Heart left ventricle (tissue), 16 donors: ENCODE measurements at places on chromosomes 12 and 14. TPM values are rescaled to one million over a fixed set of nuclear protein-coding genes. Genes with fewer than 3 reads are reported as not detected.
A peak's percentile ranks its signal among the peaks of the same experiment; 100 is the strongest.

Gene BLOC1S1
- 187 TPM for polyA plus RNA-seq

Gene GLIPR1L1
- not detected for polyA plus RNA-seq

Gene ADCY6
- 87.7 TPM for polyA plus RNA-seq

Gene PLD4
- not detected for polyA plus RNA-seq

Gene AQP2
- polyA plus RNA-seq: not detected

GRCh38 chr12:57011438-57012424 lies 4.6 kb downstream of the TAC3 start:
- DNase-seq: no peak

DNA sequence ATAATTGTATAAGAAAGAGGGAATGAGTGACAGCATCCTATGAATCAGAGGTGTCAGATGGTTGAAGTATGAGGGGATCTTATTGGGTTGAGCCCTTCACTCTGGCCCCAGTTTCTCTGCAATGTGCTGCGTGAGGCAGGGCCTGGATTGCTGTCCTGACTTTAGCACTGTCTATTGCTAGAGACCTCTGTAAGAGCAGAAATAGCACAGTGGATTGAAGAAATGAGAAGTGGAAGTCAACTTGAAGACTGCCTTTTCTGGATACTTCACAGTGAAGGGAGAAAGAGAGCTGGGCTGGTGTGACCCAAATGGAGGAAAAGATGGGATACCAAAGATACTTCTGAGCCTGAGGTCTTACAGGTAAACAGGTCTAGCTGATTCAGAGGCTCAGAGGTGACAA lies 5.8 kb downstream of the ASCL4 start:
- no peak for DNase-seq

DNA sequence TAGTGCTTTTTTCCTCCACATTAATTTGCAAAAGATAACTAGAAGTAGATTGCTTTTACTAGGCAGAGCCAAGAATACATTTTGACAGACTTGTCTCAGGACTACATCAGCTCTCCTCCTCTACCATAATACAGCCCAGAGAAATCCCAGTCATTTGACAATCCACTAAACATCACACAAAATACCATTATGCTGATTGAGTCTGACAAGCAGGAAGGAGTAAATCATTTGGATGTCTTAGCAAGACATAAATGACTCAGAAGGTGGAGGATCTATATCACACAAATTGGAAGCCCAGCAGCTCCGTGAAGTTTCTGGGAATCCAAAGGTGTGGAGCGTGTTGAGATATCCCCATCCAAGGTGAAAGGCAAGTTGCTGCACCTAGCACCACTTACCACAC lies 75.4 kb upstream of the FKBP4 start:
- DNase-seq: no peak

DNA sequence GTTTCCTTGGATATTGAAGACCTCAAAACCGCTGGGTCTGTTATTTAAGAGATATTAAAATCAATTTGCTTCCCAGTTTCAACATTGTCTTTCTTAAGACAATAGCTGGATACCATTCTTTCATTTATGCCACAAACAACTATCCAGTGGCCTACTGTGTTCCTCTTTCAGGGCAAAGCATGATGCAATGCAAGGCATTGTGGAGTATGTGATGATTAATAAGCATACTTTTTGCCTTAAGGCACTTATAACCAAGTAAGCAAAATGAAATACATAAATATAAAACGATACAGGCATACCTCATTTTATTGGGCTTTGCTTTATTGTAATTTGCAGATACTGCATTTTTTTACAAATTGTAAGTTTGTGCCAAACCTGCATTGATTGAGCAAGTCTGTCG lies 45.5 kb downstream of the SCN8A start:
- no peak for DNase-seq

DNA sequence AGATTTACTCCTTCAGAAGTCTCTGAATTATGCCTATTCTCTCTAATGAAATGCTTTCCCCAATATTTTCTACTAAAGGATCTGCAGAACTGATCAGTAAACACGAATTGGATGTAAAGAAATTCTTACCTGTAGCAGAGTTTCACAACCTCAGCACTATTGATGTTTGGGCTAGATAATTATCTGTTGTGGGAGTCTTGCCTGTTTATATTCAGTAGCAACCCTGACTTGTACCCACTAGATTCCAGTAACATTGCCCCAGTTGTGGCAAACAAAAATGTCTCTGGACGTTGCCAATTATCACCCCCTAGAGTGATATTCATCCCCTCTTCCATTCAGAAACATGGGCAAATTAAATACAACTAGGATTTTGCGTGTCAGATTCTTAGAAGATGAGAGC lies 156.8 kb upstream of the TMTC2 start:
- DNase-seq: no peak

DNA sequence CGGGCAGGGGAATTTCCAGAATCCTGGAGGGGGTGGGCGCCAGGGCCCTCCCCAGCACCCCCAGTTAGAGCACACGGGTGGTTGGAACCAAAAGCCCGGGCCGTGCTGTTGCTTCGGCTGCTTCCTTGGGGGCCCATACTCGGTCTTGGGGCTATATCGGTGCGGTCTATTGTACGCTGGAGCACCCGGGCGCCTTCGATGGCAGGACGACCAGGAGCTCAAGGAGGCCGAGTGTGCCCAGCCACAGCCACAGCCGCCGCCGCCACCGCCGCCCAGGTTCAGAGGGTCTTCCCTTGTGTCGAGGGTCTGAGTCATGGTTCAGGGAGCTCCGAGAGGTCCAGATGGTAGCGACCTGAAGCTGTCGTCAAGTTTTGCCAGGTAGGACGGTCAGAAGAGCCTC lies 548 bp downstream of the CCER1 start:
- DNase-seq: peak; percentile 25

DNA sequence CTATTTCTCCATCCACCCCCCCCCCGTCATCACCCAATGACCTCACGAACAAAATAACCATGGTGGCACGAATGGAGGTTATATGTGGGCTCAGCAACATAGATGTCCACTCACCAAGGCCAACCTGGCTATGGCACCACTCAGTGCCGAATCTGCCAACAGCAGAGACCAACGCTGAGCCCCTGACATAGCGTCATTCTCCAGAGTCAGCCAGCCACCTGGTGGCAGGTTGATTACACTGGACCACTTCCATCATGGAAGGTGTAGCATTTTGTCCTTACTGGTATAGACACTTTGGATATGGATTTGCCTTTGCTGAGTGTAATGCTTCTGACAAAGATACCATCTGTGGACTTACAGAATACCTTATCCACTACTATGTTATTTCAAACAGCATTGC lies 24.2 kb upstream of the DYRK2 start:
- no peak for DNase-seq

- peak; percentile 94 for DNase-seq
These were observed 16.4 kb downstream of the LRCOL1 start for GRCh38 chr12:132593938-132594358.

DNA sequence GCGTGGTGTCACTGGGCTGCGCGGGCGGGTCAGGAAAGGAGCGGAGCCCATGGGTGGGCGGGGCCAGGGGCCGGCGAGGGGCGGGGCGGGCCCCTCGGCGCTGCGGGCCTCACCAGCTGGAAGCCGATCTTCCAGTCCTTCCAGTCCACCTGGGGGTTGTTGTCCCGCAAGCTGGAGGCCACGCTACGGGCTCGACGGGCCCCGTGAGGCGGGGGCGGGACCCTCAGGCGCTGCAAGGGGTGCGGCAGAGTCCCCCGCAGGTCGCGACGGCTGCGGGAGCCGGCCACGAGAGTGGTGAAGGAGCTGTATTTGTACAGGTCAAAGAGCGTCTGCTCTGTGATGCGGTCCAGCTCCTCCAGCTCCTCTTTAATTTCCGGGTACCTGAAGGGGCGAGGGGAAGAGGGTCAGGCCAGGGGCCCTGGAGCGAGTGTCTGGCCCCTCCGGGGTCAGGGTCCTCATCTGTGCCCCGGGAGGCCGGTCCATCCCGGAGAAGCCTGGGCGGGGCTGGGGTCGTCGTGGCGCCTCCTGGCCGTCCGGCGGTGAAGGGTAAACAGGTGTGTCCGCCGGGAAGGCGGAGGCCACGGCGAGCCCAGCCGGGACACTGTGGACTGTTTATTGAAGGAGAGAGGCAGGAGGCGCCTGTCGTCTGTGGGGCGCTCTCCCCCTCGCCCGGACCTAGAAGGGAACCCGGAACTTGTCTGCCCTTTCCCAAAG lies 11.9 kb downstream of the SCNN1A start:
- peak; percentile 70 for DNase-seq
